Activated CD4-positive, alpha-beta T cell treated with anti-CD3 and anti-CD28 coated beads, Interleukin-10, Interleukin-2, amounts not matched to agents 100 ng/mL and 50 ng/mL, durations not matched to agents 16 hours and 8 hours (primary cell): ENCODE measurements at places on chromosomes 7 and 10.

- no peak for DNase-seq
These were observed 253.4 kb downstream of the GALNT17 start for GRCh38 chr7:71385330-71385729.

- DNase-seq = no peak
These were observed 20.3 kb upstream of the HYAL4 start for GRCh38 chr7:123824754-123825067.

- DNase-seq = peak; percentile 15
These were observed 722 bp downstream of the MDH2 start for GRCh38 chr7:76048668-76048988.

- no peak for DNase-seq
These were observed 33.7 kb downstream of the RAB11FIP2 start for GRCh38 chr10:118012952-118013525.

DNA sequence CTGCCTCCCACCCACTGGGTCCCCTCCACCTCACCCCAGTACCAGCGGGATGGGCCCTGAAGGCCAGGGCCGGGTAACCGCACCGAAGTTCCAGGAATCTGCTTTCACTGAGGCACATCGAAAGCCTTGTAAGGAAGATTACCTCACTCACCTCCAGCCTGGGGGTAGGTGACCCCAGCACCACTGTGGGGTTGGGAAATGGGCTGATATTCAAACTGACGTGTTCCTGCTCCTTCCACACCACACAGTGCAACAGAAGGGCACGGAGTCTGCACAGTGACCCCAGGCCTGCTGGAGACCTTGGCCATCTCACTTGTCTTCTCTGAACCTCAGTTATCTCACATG is 29.8 kb downstream of the NPS start:
- DNase-seq = no peak

- DNase-seq = no peak
These were observed 155.2 kb upstream of the PPP2R2D start for GRCh38 chr10:131745591-131745990.

- DNase-seq = no peak
These were observed 42.1 kb downstream of the FOXL3 start for GRCh38 chr7:332020-332517.

DNA sequence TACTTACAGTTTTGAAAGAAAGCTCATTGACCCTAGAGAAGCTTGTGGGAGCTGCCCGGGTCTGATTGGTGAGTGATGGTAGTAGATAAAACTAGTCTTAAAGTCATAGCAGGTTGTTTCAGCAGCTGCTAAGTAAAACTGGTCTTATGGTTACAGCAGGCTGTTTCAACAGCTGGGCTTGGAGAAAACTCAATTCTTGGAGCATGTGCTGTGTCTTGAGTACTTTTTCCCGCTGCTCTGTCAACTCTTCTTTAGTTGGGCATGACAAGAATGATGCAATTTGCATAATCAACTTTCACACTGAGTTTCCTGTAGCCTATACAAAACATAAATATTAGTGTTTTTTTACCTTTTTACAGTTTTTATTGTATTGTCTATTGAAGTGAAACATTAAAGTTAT is 707.9 kb downstream of the AUTS2 start:
- no peak for DNase-seq

DNA sequence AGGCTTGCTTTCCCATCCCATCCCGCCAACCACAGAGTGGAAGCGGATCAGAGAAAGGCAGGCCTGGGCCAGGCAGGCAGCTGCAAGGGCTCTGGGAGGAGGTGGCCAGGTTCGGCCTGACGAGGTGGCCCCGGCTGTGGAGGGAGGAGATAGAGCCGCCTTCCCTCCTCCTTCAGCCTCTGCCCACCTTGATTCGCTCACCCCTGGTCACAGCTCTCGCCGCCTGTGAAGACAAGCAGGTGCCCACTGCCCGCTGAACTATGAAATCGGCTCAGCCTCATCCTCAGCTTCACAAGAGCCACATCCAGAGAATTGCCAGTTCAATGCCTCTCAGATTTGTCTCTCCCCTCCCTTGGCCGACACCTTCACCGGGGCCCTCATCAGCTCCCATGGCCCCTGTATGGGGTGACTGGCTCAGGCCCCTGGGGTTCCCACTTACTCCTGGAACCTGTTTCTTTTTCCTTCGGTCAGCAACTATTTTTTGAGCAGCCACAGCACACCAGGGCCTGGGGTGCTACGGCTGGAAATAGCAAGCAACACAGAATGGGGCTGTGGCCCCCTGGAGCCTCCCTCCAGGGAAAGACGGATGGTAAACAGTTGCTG is 80.0 kb upstream of the CHST15 start:
- no peak for DNase-seq

DNA sequence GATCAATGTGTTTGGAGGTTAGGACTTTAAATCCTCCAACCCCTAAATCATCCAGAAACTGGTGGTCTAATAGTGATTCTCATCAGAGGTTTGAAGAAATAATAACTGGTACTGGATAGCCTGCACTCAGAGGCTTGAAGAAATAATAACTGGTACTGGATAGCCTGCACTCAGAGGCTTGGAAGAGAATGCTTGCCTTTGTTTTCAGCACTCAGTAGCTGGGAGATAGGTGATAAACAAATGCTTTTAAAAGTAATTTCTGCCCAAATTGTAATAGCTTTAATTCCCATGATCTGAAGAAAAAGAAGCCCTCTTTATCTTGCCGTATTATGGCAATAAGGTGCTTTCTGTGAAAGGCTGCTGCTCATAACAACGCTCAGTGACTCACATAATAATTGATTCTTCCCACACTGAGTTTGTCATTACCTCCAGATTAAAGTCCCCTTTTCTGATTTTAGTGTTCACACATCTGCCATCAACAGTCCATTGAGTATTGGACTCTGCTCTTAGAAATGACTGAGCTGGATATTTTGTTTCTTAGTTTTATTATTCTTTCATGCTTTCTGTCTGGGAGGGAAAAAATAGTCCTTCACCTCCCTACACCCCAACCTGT is 112.3 kb upstream of the PHYHIPL start:
- no peak for DNase-seq

DNA sequence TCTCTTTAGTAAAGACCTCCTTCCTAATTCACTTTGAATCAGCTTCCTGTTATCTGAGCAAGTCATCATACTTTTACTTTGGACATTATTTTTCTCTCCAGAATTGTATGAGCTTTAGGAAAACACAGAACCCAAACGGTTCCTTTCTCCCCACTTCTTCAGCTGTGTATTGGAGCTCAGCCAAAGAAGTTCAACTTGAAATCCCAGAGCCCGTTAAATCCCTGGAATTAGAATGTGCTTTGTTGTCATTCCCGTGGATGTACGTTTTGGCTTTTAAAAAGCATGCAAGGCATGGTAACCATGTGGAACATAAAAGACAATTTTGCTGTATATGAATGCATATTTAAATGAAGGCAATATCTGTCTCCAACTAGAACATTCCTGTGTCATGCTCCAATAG is 46.6 kb downstream of the AGMO start:
- DNase-seq = no peak

- no peak for DNase-seq
These were observed 21.3 kb upstream of the TRUB1 start for GRCh38 chr10:114916653-114917052.

DNA sequence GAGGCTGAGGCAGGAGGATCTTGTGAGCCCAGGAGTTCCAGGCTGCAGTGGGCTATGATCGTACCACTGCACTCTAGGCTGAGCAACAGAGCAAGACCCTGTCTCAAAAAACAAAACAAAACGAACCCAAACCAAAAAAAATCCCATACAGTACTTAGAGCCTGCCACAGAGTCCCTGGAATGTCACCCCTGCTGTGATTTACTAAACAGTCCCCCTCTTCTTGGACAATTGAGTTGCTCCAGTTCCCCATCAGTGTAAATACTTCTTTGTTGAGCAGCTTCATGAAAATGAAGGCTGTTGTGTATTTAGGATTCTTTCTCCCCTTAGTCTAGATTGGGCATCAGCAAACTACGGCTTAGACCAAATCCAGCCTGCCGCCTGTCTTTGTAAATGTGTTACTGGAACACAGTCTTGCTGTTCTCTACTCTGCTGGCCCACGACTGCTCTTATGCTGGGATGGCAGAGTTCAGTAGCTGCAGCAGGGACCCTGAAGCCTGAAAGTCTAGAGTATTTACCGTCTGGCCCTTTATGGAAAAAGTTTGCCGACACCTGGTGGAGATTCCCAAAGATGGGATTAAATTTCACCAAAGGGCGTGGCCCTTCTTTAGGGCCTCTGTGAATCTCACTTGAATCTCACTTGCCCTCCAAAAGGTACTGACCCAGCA is 57.8 kb downstream of the PALD1 start:
- no peak for DNase-seq

GRCh38 chr7:106126170-106126938 is 14.2 kb upstream of the SYPL1 start:
- peak; percentile 34 for DNase-seq

DNA sequence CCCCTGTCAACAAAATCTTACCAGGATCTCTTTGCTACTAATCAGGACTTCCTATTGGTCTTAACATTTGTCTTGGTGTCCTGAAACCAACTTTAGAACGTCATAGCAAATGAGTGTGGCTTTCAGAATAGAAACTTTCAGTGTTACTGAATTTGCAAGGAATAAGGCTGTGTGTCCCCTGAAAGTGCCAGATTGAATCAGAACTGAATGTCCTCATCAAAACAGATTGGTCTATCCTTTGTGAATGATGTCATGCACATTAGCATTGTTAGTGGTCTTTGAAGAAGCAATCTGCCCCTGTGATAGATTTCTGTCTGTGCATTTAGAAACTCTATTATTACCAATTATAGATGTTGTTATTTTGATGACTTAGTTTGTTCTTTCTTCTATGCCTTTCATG is 119.9 kb downstream of the AGMO start:
- DNase-seq = no peak

DNA sequence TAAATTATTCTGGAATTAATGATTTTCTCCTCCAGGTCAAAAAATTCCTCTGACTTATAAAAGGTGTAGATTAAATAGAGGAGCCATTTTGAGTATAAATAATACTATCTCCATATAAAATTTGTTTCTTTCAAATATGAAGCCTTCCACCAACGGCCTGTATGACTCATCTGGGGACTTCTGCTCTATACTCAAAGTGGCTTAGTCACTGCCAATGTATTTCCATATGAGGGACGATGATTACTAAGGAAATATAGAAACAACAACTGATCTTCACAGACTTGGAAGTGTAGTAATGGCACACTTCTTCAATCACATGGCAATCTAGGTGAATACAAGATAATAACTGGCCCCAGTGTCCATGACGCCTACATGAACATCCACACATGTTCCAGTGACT is 335.6 kb upstream of the HGF start:
- peak; percentile 2 for DNase-seq

DNA sequence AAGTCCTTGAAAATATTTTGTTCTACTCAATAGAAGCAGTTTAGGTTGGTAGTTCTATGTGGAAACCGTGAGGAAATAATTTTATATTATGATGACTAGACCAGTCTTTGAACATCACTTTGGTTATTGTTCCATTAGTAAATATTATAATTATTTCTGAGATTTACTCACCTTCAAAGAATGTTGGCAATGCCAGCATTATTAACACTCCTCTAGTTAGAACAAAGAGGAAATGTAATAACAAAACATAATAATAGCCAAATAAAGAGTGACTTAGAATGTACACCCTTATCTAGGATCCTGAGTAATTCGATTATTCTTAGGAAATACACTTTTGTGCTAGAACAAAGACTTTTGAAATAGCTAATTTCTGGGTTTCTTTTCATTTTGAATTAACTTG is 121.1 kb downstream of the CFTR start:
- no peak for DNase-seq

DNA sequence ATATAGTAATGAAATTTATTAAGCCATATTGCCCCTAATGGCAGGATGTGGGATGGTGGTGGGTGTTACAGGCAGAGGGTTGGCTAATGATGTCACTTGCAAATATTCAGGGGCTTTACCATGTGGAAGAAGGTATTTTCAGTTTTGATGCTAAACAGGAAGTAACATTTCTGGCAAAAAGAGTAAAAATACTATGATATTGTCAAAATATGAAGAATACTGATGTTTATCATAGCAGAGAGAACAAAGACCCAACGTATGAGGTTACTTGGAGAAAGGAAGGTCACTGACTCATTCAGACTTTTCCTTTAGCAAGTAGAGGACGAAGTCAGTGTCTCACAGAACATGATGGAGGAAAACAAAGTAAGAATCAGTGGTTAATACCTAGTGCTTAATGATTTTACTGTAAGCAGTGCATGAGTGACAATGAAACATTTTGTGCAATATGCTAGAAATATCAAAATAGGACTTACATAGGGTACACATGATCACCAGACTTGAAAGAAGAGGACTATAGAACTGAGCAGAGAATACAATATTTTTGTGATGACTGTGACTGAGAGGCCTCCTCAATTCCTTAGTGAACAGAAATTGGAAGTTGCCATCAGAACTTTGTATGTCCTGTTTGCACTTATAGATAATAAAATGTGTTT is 89.7 kb upstream of the STEAP4 start:
- no peak for DNase-seq

GRCh38 chr7:128167042-128167701 is 73.9 kb upstream of the LEP start:
- DNase-seq = no peak

DNA sequence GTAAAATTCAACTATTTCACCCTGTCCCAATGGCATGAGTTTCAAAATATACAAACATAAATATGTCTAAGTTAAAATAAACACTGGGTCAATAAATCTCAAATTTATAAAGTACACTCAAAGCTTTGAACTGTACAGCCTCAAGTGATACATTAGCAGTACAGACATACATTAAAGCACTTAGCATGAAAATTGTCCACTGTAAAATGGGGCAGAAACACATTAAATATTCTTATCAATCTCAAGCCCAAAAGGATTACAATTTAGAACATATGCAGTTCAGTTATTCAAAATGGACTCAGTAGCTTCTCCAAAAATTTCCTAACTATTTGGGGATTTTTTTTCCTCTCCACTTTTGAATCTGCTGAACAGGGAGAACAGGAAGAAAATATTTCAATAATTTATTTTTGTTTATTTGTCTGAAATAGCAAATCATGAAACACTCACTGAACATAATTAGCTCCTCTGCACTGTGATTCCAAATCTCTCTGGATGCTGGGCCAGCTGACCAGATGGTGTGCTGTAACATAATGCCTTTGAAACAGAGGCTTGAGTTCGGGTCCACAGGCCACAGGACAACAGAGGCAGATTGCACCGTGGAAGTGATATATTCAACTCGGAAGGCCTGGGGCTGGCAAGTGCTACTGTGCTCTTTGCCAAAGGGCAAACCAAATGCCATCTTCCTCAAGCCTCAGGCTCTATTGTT is 248.9 kb upstream of the LRRN3 start:
- DNase-seq = no peak

- no peak for DNase-seq
These were observed 355.8 kb downstream of the ADRA2A start for GRCh38 chr10:111432588-111432987.

DNA sequence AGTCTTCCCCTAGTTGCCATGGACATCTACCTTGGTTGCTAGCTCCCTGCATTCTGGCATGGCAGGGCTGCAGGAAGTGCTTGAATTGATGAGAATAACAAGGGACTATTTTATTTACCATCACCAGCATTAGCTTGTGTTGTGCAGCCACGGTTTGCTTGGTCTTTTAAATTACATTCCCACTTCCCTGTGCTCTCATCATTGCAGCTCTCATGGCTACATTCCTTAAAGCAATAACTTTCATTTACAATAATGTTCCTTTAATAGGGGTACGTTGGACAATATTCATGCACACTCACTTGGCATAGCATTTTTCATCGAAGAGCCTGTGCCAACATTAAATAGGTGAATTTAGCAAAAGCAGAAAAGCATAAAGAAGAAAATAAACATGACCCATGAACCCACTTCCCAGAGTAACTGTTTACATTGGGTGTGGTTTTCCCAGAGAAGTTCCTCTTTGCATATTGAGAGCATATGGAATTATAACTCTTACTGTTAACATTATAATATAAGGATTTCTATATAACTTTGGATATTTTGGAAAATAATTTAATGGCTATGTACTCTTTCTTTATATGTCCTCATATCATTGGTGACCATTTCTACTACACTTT is 113.2 kb upstream of the VWC2 start:
- DNase-seq = no peak
